Left lung (tissue), 14 donors: ENCODE measurements at places on chromosomes 7 and 10. TPM values are rescaled to one million over a fixed set of nuclear protein-coding genes. Genes with fewer than 3 reads are reported as not detected.

FAM25A gene
- total RNA-seq: not detected

TMEM196 gene
- total RNA-seq: not detected

SRGN gene
- total RNA-seq: 131 TPM

ARHGEF5 gene
- 23.9 TPM for total RNA-seq

AKR1C2 gene
- 65.3 TPM for total RNA-seq

DNA sequence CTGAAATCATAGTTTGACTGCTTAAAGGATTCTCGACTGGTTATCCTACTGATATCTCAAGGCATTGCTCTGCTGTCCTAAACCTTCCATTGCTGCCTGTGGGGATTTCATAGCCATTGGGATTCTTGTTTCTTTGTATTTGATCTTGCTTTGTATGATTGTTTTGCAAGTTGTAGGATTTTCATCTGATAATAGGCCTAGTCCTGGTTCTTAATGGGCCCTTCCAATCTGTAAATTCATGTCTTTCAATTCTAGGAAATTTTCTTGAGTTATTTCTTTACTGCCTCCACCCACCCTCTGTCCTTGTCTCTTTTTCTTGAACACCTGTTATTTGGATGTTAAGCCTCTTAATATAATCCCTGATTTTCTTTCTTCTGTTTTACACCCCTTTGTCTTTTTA lies 72.2 kb downstream of the LANCL2 start:
- no peak overlapping the region for H3K4me3 ChIP-seq
- no peak overlapping the region for H3K27ac ChIP-seq
- no peaks in the 10 kb centered on the region for H3K27me3 ChIP-seq
- no peaks in the 10 kb centered on the region for H3K4me1 ChIP-seq
- no peaks in the 10 kb centered on the region for H3K36me3 ChIP-seq
- DNase-seq: no peak

DNA sequence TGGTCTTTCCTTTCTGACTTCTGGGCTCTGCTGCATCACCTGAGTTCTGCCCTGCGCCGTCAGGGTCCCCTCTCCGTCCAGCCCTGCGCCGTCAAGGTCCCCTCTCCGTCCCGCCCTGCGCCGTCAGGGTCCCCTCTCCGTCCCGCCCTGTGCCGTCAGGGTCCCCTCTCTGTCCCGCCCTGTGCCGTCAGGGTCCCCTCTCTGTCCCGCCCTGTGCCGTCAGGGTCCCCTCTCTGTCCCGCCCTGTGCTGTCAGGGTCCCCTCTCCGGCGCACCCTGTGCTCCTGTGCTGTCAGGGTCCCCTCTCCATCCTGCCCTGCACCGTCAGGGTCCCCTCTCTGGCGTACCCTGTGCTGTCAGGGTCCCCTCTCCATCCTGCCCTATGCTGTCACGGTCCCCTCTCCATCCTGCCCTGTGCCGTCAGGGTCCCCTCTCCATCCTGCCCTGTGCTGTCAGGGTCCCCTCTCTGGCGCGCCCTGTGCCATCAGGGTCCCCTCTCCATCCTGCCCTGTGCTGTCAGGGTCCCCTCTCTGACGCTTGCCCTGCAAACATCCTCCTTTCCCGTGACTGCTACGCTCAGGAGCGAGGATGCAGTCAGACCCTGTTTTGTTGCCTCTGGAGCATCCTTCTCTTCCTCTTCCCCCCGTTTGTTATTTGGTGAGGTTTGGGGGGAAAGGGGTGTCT lies 66.4 kb downstream of the INPP5A start:
- H3K27me3 ChIP-seq: no peaks in the 10 kb centered on the region
- no peaks in the 10 kb centered on the region for H3K36me3 ChIP-seq
- peaks cover 12% of the 10 kb centered on the region for H3K4me1 ChIP-seq
- DNase-seq: no peak
- H3K4me3 ChIP-seq: no peak overlapping the region

- no peak overlapping the region for H3K27ac ChIP-seq
- H3K27me3 ChIP-seq: no peaks in the 10 kb centered on the region
- H3K4me1 ChIP-seq: peaks cover 6% of the 10 kb centered on the region
- H3K4me3 ChIP-seq: no peak overlapping the region
- DNase-seq: no peak
- no peaks in the 10 kb centered on the region for H3K36me3 ChIP-seq
These were observed 63.4 kb downstream of the OSBPL3 start for GRCh38 chr7:24916463-24917040.

GRCh38 chr7:88357781-88358525 lies 51.3 kb upstream of the STEAP4 start:
- H3K27me3 ChIP-seq: no peaks in the 10 kb centered on the region
- no peak overlapping the region for H3K27ac ChIP-seq
- H3K36me3 ChIP-seq: no peaks in the 10 kb centered on the region
- DNase-seq: no peak

- peak; percentile 45 for DNase-seq
- H3K36me3 ChIP-seq: peaks cover 85% of the 10 kb centered on the region
- no peak overlapping the region for H3K27ac ChIP-seq
- no peaks in the 10 kb centered on the region for H3K27me3 ChIP-seq
- no peaks in the 10 kb centered on the region for H3K4me1 ChIP-seq
These were observed 9.5 kb downstream of the PTCD1 start for GRCh38 chr7:99428972-99429566.

- H3K27me3 ChIP-seq: no peaks in the 10 kb centered on the region
- H3K27ac ChIP-seq: no peak overlapping the region
- H3K4me1 ChIP-seq: no peaks in the 10 kb centered on the region
- H3K4me3 ChIP-seq: no peak overlapping the region
- H3K36me3 ChIP-seq: no peaks in the 10 kb centered on the region
- no peak for DNase-seq
These were observed 444.8 kb downstream of the GRID1 start for GRCh38 chr10:85921789-85922188.

DNA sequence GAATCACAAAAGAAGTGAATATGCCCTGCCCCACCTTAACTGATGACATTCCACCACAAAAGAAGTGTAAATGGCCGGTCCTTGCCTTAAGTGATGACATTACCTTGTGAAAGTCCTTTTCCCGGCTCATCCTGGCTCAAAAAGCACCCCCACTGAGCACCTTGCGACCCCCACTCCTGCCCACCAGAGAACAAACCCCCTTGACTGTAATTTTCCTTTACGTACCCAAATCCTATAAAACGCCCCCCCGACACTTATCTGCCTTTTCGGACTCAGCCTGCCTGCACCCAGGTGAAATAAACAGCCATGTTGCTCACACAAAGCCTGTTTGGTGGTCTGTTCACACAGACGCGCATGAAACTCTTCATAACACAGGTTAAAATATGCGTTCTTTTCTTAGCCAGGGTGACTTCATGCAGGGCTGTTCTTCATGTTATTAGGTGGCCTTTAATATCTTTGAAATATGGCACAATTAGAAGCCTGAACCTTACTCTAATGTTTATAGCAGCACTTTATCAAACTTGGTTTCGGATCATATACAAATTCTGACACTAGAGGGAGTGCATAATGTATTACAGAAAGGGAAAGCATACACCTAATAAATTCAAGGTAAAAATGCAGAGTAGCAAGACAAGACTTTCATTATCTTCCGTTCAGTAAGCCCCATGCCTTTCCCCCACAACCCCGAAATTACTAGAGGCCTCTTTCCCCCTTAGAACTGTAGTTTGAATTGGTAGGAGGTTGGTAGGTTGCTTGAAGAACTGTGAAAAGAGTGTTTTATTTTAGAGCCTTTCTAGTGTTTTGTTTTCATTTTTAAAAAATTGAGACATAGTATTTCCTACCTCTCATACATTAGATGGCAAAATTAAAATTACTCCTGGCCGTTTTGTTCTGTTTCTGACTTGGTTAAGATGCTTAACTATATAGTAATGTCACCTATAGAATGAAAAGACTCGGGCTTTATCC lies 117.9 kb downstream of the NPY start:
- no peaks in the 10 kb centered on the region for H3K36me3 ChIP-seq
- no peaks in the 10 kb centered on the region for H3K4me1 ChIP-seq
- H3K4me3 ChIP-seq: no peak overlapping the region
- H3K27me3 ChIP-seq: no peaks in the 10 kb centered on the region

DNA sequence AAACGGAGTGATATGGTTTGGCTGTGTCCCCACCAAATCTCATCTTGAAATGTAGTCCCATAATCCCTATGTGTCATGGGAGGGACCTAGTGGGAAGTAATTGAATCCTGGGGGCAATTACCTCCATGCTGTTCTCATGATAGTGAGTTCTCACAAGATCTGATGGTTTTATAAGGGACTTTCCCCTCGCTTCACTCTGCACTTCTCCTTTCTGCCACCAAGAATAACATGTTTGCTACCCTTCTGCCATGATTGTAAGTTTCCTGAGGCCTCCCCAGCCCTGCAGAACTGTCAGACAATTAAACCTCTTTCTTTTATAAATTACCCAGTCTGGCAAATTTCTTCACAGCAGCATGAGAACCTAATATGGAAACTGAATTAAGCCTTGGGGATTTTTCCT lies 19.1 kb downstream of the FAM3C start:
- no peak overlapping the region for H3K4me3 ChIP-seq
- no peaks in the 10 kb centered on the region for H3K36me3 ChIP-seq
- no peak overlapping the region for H3K27ac ChIP-seq

- no peaks in the 10 kb centered on the region for H3K27me3 ChIP-seq
- no peaks in the 10 kb centered on the region for H3K36me3 ChIP-seq
- no peak for DNase-seq
These were observed 14.8 kb downstream of the AKR1D1 start for GRCh38 chr7:138091032-138091431.

- no peak for DNase-seq
- no peaks in the 10 kb centered on the region for H3K27me3 ChIP-seq
- no peak overlapping the region for H3K27ac ChIP-seq
- no peaks in the 10 kb centered on the region for H3K36me3 ChIP-seq
- no peak overlapping the region for H3K4me3 ChIP-seq
- peaks cover 4% of the 10 kb centered on the region for H3K4me1 ChIP-seq
These were observed 33.4 kb downstream of the PTPN12 start for GRCh38 chr7:77570330-77571011.
